ENCODE measurements at places on chromosomes 7 and 10.

GRCh38 chr10:15462253-15462897 lies 91.3 kb upstream of the FAM171A1 start:
- no peak for DNase-seq

DNA sequence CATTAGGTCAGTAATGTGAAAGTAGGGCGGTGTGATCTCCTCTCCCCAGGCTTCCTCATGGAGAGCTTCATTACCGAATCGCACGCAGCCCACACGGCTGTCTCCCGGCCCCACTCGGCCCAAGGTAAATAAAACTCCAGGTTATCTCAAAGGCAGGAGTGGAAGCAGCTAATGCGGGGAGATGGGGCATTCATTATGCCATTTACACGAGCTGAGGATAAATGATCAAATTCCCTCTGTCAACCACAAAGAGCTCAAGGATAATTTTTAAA lies 93.5 kb downstream of the ADARB2 start:
- no peak for DNase-seq

- no peak for DNase-seq
Measured at GRCh38 chr10:104862-105565, 30.2 kb upstream of the ZMYND11 start.

GRCh38 chr10:52539463-52539862 lies 225.4 kb downstream of the DKK1 start:
- DNase-seq, result no peak

GRCh38 chr7:4758791-4759190 lies 16.6 kb upstream of the AP5Z1 start:
- DNase-seq, result no peak

DNA sequence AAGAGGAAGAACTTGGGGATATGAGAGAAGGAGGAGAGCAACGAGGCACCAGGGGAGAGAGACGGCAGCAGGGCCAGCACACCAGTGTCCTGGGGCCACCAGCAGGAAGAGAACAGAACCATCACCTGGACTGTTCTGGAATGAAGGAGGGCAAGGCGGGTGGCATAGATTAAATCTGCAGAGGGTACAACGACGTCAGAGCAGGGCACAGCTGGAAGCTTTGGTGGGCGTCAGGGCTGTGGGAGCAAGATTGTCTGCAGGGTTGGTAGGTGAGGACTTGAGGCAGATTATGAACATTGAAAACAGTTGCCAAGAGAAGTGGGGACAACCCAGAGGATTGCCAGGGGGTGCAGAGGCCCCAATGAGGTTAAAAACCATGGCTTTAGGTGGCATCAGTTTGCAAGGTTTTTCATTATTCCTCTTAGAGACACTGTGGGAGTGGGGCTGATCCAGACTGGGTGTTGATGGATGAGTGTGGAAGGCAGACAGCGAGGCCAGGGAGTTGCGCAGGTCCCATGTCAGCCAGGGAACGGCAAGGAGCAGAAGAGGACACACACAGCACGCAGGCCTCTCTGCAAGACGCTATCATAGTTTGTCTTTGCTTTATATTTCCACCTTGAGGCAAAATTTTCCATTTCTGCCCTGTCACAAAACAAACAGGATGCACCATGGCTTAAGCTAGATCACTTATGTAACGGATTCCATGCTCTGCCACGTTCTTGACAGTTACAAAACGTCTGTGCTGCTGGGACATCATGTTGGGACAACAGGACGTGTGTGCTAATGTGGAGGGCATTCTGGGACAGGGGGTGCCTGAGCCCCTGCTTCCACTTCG lies 52.5 kb upstream of the LEP start:
- DNase-seq, result no peak

DNA sequence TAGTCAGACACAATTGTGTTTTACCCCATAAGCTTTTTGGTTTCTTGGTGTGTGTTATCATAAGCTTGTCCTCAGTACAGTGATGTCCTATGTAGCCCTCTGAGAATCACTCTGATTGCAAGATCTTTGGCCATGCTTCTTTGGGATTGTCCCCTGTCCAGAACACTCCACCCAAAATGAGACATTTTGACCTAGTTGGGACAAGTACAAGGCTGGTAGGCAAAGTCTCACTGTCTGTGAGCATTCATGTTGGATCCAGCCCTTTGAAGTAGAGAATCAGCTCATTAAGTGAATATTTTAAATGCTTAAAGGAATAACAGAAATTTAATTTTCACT lies 28.9 kb upstream of the PCGF5 start:
- no peak for DNase-seq

DNA sequence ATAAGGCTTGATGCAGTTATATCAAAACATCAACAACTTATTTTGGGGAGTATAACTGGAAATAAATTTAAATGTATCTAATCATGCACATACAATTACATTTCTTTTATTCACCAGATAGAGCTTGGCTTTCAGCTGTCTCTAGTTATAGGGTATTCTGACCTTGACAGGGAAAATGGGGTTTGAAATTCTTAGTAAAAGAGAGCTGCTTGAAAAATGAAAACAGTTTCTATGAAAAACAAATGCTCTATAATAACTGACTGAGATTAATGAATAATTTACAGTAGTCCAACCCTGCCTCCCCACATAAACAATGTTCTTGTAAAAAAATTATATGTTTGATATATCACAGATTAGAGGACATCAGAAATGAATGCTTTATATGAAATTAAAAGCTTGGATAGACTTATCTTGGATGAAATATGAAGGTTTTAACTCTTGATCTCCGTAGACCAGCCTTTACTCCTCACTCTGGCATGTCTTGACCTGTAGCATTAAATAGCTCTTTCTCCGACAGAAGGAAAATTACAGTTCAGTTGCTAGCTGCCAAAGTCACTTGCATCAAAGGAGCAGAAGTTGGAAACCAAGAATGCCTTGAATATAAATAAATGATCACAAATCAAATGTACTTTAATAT lies 32.1 kb downstream of the VWC2 start:
- no peak for DNase-seq

GRCh38 chr7:30531286-30531685 lies 26.7 kb upstream of the GGCT start:
- DNase-seq, result no peak

DNA sequence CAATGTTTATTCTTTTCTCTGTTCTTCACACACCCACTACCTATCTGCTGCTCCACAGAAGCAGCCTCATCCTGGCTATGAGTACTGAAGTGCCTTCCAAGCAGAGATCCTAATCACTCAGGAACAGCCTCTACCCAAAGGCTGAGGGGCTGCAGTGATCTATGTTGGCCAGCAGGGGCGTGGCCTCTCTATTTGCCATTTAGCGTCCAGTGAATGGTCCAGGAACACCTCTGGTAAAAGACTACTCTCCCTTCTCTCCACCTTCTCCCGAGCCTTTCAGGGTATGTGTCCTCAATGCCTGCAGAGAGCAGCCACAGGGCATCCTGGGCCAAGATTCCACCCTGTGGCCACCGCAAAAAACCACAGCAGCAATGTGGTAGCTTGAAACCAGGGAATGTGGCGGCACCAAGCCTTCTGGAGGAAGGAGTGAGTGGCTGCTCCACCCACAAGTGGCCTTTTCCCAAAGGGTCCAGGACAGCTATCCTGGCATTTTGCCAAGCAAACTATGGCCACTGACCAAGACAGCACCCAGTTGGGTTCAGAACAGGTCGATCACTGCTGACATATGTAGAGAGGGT lies 70.9 kb downstream of the SYPL1 start:
- DNase-seq, result no peak

GRCh38 chr7:132666071-132666773 lies 90.0 kb upstream of the PLXNA4 start:
- DNase-seq, result no peak

GRCh38 chr7:47610506-47611044 lies 28.7 kb upstream of the TNS3 start:
- DNase-seq, result no peak

DNA sequence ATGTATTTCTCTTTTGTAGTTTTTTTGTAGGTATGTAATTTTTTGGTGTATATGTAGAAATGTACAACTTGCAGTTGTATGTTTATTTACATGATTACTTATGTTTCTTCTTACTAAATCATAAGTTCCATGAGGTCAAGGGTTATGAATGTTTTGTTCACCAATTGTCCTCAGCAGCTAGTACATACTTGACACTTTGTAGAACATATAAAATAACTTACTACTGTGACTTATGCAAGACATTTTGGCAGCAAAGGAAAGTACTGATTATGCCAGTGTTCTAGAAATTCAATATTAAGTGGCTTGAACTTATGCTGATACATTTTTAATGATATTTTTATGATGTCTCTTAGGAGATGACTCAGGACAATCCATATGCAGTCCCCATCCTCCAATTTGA lies 209.6 kb downstream of the DKK1 start:
- DNase-seq, result no peak

DNA sequence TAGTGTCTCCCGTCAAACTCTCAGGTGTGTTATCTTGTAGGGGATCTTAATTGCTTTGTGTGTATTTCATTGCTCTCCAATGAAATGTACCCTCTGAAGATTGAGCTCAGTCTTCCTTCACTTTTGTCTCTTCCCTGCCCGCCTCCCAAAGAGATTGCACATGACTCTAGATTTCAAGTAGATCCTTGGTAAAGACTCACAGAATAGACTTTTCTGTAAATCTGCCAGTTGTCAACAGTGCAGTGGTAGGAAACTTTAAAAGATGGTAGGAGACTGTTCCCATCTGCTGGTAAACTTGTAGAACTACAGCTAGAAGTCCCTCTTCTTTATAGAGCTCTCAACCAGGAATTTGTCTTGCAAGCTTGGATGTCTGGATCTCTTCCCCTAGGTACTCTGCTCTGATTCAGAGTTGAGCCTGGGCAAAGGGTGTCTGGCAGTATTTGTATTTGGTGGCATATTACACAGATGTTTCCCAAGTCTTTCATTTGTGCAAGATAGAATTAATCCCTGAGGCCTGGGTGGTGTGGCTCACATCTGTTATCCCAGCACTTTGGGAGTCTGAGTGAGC lies 9.6 kb downstream of the CCL26 start:
- peak; percentile 57 for DNase-seq

GRCh38 chr10:17066000-17066399 lies 63.6 kb downstream of the CUBN start:
- no peak for DNase-seq

- DNase-seq, result no peak
Measured at GRCh38 chr10:17943033-17943745, 8.5 kb upstream of the SLC39A12 start.

DNA sequence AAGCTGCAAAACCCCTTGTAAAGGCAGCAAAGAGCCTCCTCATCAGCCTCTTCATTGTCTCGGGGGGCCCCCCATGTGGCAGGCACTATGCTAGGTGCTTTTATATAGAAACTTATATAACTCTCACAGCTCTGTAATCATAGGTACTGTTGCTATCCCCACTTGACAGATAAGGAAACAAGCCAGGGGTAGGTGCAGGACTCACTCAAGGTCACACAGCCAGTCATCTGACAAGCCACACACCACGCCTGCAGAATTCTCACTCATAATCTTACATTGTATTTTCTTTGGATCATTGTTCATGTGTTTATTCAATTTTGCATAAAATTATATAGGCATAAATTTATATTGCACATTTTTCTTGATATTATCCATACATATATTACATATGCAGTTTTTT lies 165.4 kb downstream of the PPP1R17 start:
- DNase-seq, result no peak

- DNase-seq, result no peak
Measured at GRCh38 chr10:93672022-93672678, 30.2 kb downstream of the FRA10AC1 start.

DNA sequence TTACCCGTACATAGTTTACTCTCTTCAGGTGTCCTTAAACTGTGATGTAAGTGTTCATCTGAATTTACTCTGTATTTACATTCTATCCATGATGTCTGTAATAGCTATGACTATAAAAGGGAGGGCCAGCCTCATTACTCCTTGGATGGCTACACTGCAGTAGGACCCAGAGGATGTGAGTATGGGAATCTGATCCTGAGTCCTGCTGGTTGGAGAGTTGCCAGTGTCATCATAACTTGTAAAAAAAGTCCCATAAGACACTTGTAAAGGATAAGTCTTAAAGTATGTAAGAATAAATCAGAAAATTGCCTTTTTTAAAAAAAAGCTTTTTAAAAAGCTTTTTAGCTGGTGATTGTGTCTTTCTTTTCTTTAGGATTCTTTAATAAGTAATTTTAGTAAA lies 95.4 kb downstream of the PPP1R9A start:
- DNase-seq, result no peak

DNA sequence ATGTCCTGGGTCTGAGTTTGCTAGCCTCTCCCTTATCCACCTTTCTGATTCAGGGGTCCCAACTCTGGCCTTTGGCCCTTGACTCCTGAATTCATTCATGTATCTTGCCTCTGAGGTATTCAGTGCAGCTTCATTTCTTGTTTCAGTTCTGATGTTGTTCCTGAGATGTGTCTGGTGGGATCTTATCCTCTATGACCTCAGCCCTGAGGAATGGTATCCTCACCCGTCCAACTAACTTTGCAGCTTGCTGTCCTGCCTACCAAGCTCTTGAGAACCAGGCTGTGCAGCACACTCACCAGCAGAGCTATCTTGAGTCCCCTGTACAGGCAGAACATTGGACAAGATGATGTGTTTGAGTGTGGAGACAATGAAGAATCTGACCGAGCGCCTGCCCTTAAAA lies 13.8 kb downstream of the SUFU start:
- no peak for DNase-seq

DNA sequence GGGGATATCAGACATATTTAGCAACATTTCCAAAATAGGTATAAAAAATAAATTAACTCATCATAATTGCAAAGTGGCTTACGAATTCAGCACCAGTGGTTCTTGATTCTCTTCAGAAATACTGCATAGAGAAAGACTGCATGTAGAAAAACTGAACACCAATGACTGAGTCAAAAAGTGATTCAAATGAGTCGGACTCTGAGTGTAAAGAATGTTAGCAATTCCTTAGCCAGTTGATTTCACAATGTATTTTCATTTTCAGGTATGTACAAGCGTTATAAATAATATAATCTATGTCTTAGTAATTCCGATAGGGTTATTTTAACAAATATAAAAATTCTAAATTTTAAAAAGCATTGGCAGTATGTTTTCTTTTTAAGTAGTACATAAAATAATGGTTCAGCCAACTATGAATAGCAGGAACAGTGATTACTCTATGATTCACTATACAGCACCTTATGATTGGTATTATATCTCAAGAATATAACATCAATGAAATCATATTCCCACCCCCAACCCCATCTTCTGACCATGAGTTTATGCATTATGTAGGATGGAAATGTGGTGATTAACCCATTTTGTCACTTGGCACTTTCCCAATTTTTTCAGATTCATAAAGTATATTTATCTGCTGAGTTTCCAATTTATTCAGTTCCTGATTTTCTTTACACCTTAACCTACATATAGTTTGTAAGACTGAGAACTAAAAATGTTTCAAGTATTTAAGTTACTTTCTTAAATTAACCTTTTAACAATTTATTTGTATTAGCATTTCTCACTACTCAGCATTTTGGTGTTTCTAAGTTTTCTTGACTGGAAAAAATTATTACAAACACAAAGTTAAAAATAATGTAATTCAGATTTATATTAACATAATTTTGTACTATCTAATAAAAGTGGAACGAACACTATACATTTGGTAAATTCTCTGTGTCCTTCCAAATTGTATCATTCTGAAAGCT lies 33.9 kb downstream of the DNAJC1 start:
- no peak for DNase-seq

GRCh38 chr7:1651891-1652290 lies 18.2 kb upstream of the ELFN1 start:
- no peak for DNase-seq

- DNase-seq, result peak; percentile 16
Measured at GRCh38 chr10:95457319-95457886, 103.8 kb downstream of the SORBS1 start.

Data from midbrain (tissue), 1 donor.